ENCODE measurements at places on chromosomes 2 and 18.
A peak's percentile ranks its signal among the peaks of the same experiment; 100 is the strongest.

- no peak for DNase-seq
Measured at GRCh38 chr2:169513926-169514325, 4.4 kb downstream of the KLHL41 start.

- no peak for DNase-seq
Measured at GRCh38 chr2:123456416-123456815, 568.7 kb upstream of the CNTNAP5 start.

- DNase-seq, result no peak
Measured at GRCh38 chr2:240920783-240921231, 14.7 kb downstream of the CROCC2 start.

DNA sequence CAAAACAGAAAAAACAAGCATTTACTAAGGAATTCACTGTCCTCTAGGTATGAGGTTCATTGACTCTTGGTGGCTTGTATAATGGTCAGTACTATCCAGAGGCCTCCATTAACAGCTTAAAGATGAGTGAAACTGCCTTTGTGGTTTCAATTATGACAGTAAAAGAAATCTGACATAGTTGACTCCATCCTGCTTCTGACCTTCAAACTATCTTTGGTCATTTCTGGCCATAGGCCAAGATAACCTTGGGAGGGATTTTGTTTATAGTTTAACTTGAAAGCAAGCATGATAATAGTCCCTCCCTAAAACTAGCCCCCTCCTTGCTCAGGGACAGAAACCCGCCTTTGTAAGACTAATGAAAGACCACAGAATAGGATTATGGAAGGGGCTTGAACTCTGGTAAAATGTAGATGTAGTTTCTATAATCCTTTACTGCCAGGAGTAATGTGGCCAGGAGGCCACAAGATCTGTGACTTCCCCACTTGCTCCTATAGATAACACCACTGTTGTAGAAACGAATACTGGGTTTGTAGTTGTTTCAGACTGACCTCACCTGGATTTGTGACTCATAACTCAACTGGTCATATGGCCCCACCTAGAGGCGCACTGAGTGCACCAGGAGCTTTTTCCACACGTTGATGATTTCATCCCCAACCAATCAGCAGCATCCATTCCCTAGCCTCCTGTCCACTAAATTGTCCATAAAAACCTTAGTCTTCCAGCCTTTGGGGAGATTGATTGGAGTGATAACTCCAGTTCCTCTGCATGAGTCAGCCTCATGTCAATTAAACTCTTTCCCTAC lies 8.6 kb upstream of the PLEKHM3 start:
- DNase-seq, result no peak

DNA sequence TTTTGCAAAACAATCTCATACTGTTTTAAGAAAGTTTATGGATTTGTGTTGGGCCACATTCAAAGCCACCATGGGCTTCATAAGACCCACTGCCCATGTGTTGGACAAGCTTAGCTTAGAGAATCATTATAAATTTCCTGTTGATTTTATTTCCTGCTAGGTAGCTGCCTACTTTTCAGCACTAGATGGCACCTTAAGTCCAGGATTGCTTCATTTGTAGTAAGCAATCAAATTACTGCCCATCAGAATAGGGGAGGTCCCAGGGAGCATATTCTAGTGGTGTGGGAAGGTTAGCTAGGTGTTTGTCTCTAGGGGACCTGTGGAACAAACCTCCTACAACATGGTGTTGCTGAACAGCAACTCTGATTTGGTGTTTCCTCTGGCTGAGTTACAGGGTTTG lies 11.0 kb upstream of the DCDC2C start:
- no peak for DNase-seq

DNA sequence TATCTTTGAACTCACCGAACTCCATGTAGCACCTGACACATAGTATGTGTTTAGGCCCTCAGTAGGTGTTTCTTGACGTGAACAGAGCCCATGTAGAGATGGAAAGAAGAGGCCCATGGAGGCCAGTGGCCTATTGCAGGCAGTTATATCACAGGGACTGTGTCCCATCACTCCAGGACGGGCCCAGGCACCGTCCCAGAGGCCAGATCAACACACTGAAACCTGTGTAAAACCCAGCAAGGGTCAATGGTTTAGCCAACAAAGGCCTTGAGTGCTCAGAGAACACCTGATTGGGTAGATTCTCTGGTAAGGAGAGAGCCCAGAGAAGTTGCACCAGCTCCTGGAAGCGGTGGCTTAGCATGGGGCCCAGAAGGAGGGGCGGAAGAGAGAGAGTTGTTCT lies 82.8 kb downstream of the INHBB start:
- no peak for DNase-seq

DNA sequence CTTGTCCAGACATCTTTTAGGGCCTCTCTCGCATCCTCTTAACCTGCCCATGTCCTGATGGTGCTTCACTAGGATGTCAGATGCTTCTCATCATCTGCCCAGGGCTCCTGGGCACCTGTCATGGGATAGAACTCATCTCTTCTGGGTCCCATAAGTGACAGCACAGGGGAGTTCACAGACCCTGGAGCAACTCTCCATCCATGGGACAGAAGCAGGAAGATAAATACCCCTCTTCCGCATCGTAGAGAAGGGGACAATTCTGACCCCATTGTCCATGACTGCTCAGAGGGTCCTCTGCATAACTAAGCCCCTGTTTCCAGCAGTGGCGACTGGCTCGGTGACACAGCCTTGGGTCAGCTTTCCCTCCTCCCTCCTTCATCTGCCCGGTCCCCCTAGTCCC lies 82.3 kb downstream of the TWIST2 start:
- DNase-seq, result no peak

DNA sequence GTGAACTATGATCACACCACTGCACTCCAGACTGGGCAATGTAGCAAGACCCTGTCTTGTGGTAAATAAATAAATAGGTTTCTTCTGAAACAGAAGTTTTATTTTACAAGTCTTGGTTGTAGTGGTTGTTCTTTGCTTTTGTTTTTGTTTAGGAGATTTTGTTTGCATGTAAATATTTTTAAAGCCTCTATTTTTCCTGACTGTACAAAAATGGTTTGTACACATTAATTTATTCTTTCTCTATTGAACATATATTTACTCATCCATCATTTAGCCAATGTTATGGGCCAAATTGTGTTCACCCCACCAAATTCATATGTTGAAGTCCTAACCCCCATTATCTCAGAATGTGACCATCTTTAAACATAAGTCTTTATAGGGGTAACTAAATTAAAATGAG lies 580.1 kb downstream of the EPHA4 start:
- DNase-seq, result no peak

GRCh38 chr2:108583903-108584520 lies 49.7 kb downstream of the LIMS1 start:
- peak; percentile 45 for DNase-seq

DNA sequence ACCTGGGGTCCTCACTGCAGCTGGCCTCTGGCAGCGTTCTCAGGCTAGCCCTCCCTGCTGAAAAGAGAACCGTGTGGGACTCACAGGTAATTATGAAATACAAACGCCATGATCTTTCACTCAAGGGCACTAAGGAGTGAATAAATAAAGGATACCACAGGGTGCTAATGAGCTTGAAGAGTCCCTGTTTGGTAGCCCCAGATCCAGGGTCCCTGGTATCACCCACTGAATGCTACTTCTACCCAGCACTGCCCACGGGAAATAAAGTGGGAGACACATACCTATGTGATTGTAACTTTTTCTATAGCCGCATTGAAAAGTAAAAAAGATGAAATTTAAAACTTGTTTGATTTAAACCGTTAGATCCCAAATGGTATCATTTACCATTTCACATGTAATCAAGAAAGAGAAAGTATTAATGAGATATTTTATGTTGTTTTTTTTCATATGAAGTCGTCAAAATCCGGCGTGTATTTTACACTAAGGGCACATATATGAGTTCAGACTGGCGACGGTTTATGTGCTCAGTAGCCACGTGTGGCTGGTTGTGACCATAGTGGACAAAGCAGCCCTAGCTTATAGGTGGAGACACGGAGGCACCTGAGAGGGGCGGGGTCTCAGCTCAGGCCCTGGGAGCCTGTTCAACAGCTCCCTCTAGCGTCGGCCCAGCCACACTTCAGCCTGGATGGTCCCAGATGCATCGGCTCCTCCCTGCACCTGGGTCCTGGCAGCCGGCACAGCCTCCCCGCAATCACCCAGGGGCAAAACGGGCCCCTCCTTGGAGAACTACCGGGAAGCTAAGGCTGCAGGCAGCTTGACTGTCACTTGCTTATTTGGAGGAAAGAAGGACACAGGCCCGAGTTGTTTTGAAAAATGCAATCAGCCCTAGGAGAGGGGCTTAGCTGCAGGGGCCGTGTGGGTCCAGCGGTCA lies 39.2 kb downstream of the ODC1 start:
- DNase-seq, result peak; percentile 75

DNA sequence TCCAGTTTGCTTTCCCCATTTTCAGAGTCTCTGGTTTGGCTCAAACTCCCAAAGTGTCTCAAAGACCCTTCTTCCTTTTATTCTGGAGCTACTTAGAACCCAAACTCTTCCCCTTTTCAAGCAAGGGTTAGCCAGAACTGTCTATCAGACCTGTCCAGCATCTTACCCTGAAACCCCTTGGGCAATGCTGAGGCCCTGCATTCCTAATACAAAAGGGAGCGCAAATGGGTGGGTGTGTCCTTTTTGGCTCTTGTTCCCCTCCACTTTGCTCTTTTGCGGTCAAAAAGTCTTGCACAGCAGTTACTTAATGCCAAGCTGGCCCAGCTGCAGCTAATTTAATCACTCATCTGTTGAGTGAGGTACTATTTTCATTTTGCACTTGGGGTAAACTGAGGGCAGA lies 231.2 kb upstream of the FOSL2 start:
- no peak for DNase-seq

DNA sequence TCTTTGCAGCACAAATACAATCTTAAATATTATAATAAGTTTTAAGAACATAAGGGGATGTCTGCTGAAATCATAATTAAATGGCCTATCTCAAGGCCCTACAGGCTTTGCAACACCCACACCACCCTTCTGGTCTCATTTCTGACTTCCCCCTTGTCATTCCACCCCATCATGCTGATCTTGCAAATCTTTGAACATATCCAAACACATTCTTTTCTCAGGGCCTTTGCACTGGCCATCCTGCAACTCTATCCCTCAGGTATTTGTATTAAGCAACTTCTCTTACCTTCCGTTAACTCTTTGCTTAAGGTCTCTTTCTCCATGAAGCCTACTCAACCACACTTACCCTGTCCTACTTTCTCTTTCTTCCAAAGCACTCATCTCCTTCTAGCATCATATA lies 51.8 kb upstream of the CCDC150 start:
- no peak for DNase-seq

- DNase-seq, result no peak
Measured at GRCh38 chr2:28137221-28137620, 246.7 kb downstream of the BABAM2 start.

DNA sequence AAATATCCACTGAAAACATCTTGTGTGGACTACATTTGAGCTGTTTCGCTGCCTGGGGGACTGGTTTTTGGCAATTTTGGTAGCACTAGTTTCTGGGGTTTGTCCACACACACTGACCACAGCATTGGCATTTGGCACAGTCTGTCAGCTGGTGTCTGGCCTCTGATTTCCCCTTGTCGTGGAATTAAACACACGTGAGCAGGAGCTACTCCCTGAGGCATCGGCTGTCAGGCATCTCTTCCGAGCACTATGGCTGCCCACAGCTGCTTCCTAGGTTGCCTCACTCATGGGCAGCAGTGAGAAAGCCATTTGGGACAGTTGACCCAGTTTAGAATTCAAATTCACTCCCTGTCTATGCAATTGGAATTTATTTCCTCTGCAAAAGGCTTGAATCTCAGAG lies 46.8 kb upstream of the FZD5 start:
- DNase-seq, result no peak

- DNase-seq, result no peak
Measured at GRCh38 chr2:61845320-61845719, 8.5 kb downstream of the FAM161A start.

GRCh38 chr2:227703280-227703732 lies 14.5 kb downstream of the SLC19A3 start:
- DNase-seq, result no peak

DNA sequence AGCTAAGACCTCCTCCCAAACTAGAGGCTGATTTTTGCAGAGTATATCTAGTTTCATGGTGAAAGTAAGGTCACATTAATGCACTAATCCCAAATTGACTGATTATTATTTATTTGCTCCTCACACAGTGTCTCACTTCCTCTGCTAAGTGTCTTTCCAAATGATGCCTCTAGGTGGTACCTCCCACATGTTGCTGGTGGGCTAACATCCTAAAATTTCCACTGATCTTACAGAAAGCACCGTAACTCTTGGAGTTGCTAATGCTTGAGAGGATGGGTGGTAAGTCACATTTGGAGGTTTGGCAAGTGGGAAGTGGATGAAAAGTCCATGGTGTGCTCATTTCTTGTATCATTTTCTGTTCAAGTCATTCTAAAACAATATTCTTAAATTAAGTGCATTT lies 428.7 kb upstream of the GYPC start:
- no peak for DNase-seq

GRCh38 chr2:229715895-229716507 lies 1.6 kb upstream of the DNER start:
- no peak for DNase-seq

GRCh38 chr2:74935975-74936391 lies 22.5 kb upstream of the POLE4 start:
- DNase-seq, result no peak

DNA sequence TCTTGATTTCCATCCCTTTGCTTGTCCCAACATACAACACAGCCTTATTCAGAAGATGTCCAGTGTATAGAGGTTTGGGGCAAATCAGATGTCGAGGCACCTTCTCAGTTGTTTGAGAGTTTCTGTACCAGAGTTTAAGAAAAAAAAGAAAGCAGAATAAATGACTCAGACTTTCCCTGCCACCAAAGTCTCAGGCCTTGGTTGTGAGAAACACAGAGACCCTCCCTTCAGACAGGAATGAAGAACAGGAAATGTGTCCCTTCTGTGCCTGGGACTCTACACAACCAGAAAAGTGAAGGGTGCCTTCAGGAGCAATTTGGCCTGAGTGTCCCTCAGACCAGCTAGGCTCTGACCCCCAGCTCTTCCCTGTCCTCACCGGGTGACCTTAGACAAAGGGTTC lies 37.3 kb upstream of the REL start:
- DNase-seq, result no peak

- no peak for DNase-seq
Measured at GRCh38 chr2:52117299-52117698, 1085.4 kb upstream of the NRXN1 start.

- no peak for DNase-seq
Measured at GRCh38 chr2:192498747-192499146, 304.0 kb upstream of the TMEFF2 start.

DNA sequence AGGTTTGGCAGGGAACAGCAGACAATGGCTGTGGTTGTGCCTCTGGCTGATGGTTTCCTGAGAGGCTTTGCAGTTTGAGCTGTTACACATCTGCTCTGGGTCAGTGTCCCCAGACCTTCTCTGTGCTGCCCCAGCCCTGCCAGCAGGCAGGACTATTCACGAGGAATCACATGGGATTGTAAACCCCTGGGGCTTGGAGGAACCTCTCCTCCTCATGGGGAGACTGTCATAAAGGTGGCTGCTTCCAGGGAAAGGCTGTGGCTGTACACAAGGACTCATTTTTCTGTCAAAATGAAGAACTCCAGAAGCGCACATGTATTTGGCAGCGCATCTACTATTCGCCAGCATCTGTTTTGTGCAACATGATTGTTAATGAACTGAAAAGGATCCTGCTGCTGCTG lies 142.6 kb upstream of the CYP1B1 start:
- no peak for DNase-seq

Data from effector memory CD4-positive, alpha-beta T cell (primary cell).